ENCODE measurements at places on chromosomes 1 and 21.
A peak's percentile ranks its signal among the peaks of the same experiment; 100 is the strongest.

DNA sequence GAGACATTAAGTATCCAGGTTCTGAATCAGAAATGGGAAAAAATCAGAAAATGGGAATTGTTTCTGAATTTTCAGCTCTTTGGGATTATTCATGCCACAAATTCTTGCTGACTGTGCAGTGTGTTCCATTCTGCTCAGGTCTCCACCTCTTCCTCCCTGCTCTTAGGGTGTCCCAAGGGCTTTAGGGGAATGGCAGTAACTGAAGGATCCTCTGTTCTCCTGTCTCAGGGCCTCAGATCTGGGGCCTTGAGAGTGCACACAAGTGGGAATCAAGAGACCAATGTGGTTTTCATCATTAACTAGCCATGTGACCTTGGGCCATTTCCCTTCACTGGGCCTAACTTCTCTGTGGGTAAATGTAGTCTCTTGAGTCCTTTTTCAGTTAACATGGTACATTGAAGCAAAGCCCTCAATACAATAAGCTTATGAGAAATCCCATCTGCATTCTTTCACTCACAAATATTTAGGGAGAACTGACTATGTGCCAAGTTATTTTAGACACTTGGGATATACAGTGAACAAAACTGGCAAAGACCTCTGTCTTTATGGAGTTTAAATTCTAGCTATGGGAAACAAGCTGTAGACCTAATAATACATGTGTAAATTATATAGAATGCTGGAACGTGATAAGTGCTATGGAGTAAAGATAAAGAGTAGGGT is 75.7 kb upstream of the SPATA6 start:
- DNase-seq: no peak

DNA sequence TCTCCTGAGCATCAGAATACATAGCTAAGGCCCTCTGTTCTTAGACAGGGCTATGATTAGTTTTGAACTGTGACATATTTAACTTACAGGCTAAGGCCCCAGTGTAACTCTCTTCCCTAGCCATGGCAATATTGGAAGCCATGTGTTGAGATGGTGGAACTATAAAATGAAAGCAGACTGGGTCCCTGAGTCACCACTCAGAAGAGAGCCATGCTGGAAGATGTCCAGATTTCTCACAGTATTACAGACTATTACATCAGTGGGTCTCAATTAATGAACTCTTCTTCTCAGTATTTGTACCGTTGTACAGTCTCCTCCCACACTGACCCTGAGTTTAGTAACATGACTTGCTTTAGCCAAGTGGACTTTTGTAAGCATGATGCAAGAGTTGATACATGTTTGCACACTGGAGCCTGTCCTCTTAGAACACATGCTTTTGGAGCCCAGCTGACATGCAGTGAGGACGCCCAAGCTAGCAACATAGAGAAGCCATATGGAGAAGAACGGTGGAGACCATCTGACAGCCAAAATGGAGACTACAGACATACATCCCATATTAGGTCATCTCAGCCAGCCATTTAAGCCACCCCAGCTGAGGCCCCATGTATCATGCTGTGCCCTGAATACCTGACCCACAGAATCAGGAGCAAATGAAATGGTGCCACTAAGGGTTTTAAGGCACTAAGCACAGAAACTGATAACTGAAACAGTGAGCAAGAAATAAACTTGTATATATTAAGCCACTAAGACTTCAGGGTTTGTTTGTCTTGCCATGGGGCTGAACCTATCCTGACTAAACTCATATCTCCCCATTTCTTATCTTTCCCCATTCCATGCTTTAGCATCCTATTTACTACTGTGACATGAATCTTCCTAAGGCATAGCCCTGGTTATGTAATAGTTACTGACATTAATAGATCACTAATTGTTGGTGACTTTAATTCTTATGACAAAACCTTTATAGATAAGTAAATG is 24.4 kb downstream of the TBX15 start:
- DNase-seq: no peak

DNA sequence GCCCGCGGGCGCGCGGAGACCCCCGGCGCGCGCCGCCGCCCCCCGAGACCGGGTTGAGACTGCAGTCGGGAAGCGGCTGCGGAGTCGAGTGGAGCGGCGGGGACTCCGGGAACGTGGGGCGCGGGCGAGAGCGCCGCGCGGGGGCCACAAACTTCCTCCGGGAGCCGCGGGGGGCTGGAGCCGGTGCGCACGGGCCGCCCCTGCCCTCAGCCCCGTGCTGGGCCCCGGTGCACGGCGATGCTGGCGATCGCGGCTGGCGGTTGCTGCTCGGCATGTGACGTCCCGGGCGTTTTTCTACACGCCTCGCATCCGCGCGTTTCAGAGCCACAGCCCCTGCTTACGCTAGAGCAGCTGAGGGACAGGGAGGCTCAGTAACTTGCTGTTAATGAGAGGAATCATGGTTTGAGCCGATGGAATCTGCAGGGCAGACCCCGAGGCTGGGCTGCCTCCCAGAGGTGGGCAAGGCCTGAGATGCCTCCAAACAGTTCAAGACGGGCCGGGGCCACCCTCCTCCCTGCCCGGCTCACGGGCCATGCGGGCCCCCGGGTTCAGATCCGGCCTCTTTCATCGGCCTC is 520 bp downstream of the TMEM201 start:
- DNase-seq: peak; percentile 30

GRCh38 chr1:6271554-6271953 is 10.7 kb upstream of the GPR153 start:
- no peak for DNase-seq

DNA sequence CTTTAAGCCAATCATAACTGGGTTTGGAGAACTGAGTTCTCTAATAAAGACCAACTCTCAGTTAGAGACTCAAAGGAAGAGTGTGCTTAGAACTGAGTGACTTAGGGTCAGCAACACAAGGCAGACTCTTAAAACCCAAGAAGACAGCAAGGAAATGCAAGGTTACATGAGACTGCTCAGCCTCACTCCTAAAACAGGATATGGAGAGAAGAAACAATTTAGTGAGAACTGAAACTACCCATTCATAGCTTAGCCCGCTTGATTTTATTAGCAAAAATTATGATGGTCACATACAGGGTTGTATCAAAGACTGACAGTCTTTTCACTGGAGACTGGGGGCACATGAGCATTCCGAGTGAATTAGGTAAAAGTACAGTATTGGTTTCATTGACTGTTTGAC is 78.9 kb upstream of the DMRTA2 start:
- no peak for DNase-seq

All from activated gamma-delta T cell treated with Interleukin-2 at 50 U/mL for 16 hours (primary cell).